ENCODE measurements at places on chromosomes 1 and 21. TPM values are rescaled to one million over a fixed set of nuclear protein-coding genes. Genes with fewer than 3 reads are reported as not detected.

GRCh38 chr21:42387843-42388340 lies 8.0 kb downstream of the TMPRSS3 start:
- DNase-seq = no peak

- no peak for DNase-seq
Measured at GRCh38 chr1:40076895-40077312, 20.1 kb downstream of the PPT1 start.

DNA sequence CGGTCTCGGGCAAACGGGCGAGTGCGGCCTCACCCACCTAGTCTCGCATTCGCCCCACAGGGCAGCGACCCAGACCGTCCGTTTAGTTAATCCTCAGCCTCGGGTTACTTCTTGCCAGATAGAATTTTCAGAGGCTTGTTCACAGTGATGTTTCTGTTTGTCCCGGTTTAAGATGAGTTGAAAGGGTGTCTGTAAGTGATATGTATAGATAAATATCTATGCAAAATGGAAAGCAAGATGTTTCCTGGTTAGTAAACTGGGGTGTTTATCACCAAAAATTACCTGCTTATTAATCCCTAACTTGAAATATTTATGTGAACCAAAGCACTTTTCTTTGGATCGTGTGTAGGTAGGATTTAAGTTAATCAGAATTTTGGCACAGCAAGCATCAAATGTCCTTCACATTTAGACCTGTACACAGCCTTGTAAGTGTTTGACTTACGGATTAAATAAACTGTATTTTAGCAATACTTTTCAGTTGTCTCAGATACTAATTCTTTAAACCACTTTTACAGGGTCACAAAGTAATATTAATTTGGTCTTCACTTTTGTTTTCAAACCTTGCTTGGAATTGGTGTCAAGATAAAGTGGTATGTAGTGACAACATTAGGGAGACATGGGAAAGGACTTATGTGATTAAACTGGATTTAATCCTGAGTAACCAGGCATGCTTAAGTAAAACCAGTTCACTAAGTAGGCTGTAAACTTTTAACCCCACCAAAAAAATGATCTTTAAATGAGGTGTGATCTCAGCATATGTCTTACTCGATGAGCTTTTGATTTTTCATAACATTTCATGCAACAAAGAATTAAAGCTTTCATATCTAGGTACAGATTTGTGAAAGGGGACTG lies 914 bp downstream of the ZNF326 start:
- DNase-seq = no peak

DNA sequence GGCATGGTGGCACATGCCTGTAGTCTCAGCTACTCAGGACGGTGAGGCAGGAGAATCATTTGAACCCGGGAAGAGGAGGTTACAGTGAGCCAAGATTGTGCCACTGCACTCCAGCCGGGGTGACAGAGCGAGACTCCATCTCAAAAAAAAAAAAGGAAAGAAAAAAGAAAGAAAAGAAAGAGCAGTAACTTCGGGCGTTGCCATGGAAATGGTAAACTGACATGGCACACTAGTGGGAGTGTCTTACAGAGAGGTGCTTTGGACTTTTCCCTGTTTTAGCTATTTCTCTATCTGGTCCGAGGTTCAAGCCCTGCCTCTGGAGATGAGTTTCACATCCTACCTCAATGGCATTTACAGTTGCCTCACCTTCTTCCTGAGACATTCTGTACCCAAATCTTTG lies 23.1 kb upstream of the PPT1 start:
- DNase-seq = no peak

DNA sequence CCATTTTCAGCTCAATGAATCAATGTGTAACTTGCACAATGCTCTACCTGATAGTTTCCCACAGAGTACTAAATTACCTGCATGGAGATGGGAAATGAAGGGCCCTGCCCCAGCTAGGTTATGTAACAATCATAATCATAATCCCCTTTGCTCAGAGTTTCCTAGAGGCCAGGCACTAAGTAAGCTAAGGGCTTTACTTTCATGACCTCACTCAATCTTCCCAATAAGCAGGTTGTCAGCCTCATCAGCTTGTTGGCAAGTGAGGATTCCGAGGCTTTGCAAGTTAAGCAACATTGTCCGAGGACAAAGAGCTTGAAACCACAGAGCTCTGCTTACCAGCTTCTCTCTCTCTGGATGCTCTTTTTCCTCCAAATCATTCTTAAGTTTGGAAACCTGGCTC lies 64.1 kb upstream of the NTPCR start:
- DNase-seq = no peak

DNA sequence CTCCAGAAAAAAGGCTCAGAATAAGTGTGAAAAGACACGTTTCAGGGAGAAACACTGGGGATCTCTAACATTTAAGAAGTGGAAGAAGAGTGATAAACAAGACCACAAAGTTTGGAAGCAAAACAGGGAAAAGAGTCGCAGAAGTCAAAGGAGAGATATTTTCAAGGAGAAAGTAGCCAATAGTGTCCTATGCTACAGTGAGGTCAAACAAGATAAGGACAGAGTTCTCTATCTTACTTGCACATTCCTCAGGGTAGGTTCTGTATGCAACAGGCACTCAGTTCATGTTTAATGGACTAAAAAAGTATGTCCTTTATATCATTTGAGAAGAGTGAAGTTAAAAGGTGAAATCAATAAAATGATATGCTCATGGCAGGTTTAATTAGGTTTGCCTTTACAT lies 13.8 kb upstream of the EDEM3 start:
- DNase-seq = no peak

DNA sequence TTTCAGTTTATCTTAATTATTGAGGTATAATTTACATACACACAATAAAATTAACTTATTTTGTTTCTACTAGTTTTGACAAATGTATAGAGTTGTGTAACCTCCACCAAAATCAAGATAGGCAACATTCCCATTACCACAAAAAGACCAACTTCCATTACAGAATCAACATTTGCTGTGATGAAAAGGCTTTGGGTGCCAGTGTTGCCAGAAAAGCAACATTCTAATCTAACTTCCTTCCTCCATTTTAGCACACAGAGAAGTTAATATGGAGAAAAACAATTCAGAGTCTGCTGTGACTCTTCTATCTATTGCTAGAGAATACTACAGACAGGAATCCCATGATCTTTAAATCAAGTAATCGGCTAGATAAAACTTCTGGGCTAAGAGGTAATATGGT lies 245.3 kb downstream of the RERE start:
- DNase-seq = no peak

GRCh38 chr1:12007204-12007603 lies 12.1 kb upstream of the MIIP start:
- no peak for DNase-seq

The SFN gene
- not detected for total RNA-seq

The LRRN2 gene
- total RNA-seq = 4.8 TPM

The GJB5 gene
- not detected for total RNA-seq

The TMEM59 gene
- total RNA-seq = 372 TPM

The TMEM39B gene
- 11.1 TPM for total RNA-seq

The GABPA gene
- 20.0 TPM for total RNA-seq

The RHBDL2 gene
- total RNA-seq = 0.39 TPM

The CYYR1 gene
- 15.4 TPM for total RNA-seq
